ENCODE measurements at places on chromosomes 5 and 9. TPM values are rescaled to one million over a fixed set of nuclear protein-coding genes. Genes with fewer than 3 reads are reported as not detected.

The MARCHF11 gene
- total RNA-seq: not detected

DNA sequence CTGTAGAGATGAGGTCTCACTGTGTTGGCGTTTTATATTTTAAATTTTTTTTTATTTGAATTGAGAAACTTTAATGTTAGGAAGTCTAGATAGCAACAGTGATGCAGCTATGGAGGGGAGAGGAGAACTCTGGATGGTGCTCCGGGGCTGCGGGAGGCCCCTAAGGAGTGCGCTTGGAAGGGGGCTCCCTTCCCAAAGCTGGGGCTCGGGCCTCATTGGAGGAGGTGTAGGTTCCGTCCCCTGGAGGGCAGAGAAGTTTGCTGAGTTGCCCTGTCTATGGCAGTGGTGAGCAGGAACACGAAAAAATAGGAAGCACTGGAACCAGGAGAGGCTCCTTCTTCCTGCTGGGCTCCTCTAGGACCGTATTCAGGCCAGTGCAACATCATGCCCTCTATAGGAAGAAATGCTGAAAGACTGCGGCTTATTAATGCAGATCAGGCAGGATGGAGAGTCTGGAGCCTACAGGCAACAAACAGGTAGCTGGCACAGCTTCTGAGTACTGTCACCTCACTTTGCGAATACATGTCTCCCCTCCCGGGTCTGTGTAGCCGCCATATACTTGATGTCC, 16.1 kb downstream of the AHRR start:
- DNase-seq: peak; percentile 87

GRCh38 chr9:128088253-128088945, 20.4 kb downstream of the SLC25A25 start:
- DNase-seq: no peak

DNA sequence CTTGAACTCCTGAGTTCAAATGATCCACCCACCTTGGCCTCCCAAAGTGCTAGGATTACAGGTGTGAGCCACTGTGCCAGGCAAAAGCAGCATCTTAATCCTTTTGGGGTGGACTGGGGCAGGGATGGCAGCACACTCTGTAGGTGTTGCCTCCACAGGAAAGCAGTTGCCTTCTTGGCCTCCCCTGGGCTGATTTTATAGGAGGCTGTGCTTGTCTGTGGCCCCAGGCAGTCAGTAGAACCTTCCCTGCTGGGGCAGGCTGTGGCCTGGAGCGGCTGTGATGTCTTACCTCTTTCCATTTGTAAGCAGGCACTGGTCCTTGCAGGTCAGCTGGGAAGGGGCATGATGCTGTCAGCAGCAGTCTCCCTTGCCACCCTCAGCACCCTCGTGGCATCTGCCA, 49.8 kb downstream of the PRRC2B start:
- DNase-seq: no peak

- DNase-seq: peak; percentile 10
Observed at GRCh38 chr9:91766315-91767069, 183.5 kb downstream of the ROR2 start.

The CSF2 gene
- not detected for total RNA-seq

The SV2C gene
- not detected for total RNA-seq

DNA sequence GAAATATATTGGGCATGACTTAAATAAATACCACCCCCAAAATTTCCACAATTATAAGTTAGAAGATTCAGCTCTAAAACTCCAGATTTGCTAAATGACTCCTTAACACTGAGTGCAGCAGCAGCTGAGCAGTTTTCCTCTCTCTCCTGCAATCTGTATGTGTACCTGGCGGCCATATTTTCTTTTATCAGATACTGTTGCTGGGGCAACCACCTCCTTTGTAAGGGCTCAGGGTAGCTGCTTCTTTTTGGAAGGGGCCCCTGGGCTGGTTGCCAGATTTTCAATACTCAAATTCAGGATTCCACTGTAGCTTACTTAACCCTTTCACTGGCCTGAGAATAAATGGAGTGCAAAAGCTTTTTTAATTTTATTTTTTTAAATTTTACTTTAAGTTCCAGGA, 197.0 kb downstream of the TAF11L14 start:
- DNase-seq: no peak

- no peak for DNase-seq
Observed at GRCh38 chr5:54206580-54207229, 103.7 kb downstream of the ARL15 start.

DNA sequence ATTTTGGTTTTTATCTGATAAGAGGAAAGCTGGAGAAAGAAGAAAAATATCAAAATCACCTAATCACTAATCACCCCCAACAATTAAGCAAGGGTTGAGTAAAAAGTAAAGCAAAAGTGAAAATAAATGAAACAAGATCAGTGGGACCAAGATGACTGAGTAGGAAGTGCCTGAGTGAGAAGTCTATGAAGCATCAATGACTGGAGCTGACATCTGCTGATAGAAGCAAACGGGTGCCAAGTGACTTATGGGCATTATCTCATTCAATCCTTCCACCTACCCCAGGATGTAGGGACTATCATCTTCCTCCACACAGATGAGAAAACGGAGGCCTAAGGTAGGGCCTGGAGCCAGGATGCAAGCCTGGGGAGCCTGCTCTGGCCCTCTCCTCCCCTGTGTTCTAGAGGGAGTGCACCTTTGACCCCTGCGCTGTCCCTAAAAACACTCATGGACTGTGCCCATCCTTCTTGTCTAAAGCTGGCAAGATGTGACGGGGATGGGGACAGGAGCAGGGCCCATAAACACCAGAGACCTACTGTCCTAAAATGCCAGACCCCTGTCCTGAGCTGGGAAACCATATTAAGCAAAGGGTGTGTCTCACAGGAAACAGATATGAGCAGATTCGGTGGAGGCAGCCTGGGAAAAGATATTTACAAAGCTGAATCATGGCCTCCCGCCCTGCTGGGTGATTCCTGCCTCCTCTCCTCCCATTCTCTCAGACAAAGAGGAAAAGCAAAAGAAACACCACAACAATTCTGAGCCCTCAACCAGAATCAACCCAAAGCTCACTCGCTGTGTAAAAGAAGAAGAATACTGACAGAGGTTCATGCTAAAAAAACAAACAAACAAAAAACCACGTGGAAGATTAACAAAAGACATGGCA, 116.0 kb downstream of the AUH start:
- no peak for DNase-seq
